ENCODE measurements at places on chromosomes 2 and 18.

DNA sequence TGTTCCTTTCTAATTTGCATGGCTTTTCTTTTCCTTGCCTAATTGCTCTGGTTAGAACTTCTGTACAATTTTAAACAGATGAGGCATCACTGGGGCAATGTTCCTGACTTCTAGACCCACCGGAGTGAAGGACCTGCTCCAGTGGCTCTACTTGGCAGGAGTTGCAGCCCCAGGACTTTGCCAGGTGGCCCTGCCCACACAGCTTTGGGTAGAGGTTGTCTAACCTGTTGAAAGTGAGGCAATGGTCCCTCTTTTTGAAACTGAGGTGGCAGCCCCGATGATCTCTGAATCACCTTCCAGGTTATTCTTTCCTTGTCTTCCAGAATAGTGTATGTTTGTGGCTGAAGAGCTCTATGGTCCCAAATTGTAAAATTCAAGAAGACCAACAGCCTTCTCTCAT lies 29.9 kb upstream of the ZNF512 start:
- no peak for DNase-seq

GRCh38 chr2:43033016-43033270 lies 193.5 kb downstream of the ZFP36L2 start:
- no peak for DNase-seq

- no peak for DNase-seq
These were observed 1.5 kb downstream of the SFXN5 start for GRCh38 chr2:73069855-73070642.

- no peak for DNase-seq
These were observed 90.2 kb downstream of the NCK2 start for GRCh38 chr2:105834931-105835330.

DNA sequence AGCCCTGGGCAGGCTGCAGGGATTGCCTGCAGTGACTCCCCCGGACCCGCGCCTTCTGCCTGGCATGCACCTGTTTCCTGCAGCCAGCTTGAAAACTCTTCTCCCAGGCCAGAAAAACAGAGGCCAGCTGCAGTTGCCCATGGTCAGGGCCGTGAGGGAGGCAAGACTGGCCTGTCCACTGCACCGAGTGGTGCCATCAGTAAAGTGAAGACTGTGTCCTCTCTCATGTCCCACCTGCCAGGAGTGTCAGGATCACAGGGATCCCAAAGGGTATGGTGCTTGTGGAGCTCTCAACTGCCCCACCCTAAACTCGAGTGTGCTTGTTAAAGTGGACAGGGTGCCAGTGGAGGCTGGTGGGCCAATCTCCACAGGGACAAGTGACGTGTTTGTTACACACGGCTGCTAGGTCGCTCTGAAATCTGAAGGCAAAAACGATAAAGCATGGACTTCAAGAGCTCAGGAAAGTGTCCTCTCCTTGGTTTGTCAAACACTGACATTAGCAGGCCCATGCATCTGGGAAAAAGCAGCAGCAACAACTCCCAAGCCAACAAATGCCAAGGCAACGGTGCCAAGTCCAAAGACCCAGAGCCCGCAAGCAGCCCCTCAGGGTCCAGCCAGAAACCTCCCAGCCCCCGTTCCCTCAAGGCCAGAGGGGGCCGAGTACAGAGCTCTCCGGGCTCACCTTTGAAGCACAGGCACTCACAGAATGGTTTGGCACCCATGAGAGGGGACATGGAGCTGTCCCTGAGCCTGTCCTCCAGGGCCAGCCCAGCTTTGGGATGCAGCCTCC lies 213.2 kb downstream of the HDAC4 start:
- DNase-seq, result no peak

DNA sequence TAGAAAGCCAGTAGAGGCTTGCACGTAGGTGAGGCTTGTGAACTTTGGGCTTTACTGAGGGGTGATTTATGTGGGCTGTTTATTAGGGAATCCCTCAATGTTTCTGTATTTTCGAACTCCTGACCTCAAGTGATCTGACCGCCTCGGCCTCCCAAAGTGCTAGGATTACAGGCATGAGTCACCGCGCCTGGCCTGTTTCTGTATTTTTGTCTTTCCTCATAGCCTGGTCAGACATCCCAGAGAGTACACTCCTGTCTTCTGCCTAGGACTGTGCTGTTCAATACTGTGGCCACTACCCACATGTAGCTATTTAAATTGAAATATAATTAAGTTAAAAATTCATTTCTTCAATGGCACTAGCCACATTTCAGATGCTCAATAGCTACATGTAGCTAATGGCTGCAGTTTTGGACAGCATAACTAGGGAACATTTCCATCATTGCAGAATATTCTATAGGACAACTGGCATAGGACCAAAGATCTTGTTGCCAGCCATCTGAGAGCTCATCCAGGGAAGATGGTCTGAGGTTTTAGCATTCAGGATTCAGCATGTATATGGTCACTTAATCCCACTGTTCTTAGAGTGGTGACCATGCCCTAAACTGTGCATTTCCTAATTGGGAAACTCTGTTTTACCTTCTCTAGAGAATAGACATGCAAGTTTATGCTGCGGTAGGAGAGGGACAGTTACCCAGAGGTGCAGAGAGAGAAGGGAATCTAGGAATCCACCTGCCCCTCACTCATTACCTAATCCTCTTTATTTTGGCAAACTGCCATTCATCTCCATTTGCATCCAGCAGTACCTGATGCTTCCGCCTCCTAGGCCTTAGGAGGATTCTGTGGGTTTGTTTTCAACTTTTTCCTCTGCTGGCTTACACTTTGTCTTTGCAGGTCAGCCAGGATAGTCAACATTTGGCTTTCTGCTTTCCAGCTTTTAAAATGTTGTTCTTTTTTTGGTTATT lies 64.4 kb downstream of the LCLAT1 start:
- no peak for DNase-seq

DNA sequence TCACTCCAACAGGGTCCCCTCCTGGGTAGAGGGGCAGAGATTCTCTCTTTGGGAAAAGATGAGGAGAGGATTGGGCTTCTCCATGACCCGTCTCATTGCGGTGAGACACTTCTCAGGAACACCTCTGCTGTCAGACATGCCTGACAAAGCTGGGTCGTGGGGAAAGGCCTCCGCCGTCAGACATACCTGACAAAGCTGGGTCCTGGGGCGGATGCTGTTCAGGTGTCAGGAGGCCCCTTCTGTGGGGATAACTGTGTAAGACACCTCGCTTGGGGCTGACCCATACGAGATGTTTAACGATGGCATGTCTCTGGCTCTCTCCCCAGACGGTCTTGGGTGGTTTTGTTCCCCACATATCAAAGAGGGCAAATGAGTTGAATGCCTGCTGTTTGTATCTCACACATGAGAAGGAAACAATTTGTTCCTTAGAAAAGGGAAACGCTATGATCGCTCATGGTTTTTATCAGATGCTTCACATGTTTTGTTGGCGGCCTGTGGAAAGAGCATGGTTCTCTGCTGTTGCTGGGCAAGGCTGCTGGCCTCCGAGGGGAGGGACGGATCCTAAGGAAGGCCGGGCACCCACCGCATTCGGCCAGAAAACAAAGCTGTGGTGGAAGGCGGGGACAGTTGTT lies 40.8 kb upstream of the PXDN start:
- no peak for DNase-seq

Measured in activated B cell treated with CpG ODN at 0.5 μM for 24 hours (primary cell).